ENCODE measurements at places on chromosomes 2 and 18. TPM values are rescaled to one million over a fixed set of nuclear protein-coding genes. Genes with fewer than 3 reads are reported as not detected.

DNA sequence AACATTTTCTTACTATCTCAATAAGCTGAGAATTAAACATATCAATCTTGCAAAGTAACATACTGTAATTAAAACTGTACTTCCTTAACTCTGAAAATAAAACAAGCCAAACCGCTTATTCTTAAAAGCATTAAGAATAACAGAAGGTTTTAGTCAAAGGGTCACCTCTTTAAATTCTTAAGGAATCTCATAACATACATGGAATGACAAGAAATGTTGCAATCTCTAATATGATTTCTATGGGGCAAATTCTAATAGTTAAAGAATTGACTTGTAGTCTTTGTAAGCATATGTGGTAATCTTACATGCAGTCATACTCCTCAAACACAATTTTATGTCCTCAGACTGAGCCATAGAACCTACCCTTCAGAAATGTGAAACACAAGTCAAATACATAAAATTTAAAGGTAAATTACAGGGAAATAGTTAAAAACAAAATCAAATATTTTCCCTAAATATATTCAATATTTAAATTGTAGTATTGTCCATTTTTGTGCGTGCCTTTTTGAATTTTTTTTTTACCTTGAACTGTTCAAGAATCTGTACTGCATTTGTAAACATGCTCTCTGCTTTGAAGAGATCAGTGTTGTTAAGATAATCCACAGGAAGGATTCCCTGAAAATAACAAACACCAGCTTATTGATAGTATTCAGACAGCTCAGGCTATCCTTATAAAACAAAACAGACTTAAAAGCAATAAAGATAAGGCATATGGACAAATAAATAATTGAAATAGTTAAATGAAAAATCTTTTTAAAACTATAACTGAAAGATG is 48.2 kb downstream of the PIGN start:
- no peak for DNase-seq

GRCh38 chr2:232668805-232669444 is 28.2 kb upstream of the GIGYF2 start:
- DNase-seq: peak; percentile 28

DNA sequence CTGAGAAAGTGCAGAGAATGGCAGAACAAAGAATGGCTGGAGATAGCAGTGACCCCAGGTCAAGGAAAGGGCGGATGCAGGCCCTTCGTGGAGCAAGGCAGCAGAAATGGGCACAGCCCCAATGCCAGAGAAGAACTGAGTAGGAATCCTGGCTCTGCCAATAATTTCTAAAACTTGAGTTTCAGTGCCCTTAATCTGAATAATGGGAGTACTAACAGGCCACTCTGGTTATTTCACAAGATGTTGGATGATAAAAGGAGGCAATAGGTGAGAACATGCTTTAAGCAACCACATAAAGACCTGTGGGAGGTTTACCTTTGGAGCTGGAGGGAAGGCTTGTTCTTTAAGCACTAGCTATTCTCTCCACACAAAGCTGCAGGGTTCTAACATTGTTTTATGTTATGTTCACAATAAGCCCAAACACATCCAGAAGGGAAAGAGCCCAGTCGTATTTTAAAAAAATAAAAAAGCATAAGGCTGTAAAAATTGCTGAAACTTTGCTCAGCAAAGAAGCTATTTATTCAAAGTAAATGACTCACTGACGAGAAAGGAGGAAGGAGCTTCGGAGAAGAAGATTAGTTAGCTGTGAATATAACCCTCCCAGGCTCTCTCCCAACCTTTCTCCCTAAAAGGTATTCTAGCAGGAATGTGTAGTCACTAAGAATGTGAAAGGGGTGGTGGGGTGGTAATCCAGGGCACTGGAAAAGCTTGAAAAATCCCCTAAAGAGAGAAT is 470.2 kb downstream of the TXNL1 start:
- DNase-seq: peak; percentile 54

DNA sequence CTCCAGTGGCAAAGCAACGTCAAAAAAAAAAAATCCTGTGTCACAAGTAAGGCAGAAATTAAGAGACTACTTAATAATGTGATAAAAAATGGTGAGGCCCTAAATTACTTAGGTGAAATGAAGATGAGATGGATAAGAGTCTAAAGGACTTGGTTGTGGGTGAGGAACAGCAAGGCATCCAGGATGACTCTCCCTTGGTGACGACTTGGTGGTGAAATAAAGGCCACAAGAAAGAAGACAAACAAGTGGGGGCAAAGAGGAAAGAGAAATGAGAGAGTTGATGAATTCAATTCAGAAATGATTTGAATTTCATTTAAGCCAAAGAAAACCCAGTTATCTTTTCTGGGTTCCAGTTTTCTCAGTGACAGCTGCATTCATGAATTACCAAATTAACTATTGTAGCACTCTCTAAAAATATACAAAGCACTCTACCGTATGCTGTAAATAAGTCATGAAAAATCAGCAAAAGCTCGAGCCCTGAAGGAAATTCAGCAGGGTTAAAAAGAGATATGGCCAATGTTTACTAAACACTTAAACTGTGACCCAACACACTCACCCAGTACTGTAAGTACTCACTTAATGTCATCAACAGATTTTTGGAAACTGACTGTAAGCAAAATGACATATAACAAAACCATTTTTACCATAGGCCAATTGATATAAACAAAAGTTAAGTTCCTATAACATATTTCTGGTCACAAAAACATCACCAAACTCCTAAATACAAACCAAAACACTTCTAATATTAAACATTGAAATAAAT is 1.4 kb downstream of the METTL8 start:
- DNase-seq: no peak

The AKAIN1 gene
- total RNA-seq: not detected

The TMEM37 gene
- total RNA-seq: 2.9 TPM

The ERFE gene
- total RNA-seq: 1.2 TPM

Data from endothelial cell of umbilical vein (primary cell).